SK-N-SH (cell line): ENCODE measurements at places on chromosomes 3 and 15. TPM values are rescaled to one million over a fixed set of nuclear protein-coding genes. Genes with fewer than 3 reads are reported as not detected.

SIDT1 gene
- polyA plus RNA-seq = 0.02 and 0.03 TPM in 2 replicates

HPS3 gene
- 9.4 and 11.3 TPM in 2 replicates for polyA plus RNA-seq

GCSAM gene
- not detected in 2 replicates for polyA plus RNA-seq

DNA sequence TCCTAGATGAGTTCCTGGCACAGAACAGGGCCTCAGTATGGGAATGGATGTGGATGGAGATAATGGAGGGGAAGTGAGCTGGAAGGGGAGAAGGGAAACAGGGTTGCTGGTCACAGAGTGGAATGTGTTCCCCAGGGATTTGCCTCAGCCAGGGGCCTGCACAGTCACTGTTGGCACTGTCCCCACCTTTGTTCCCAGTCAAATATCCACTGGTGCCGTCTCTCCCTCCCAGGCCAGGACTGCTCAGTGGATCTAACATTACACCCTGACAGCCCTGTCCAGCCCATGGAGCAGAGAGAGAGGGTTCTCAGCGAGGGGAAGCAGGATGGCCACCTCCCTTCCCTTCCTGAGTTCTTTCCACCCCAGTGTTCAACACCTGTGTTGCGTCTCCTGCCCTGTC lies 1.5 kb upstream of the PPP1R2 start:
- H3K36me3 ChIP-seq = no peaks in the 10 kb centered on the region
- H3K27me3 ChIP-seq = no peaks in the 10 kb centered on the region
- H3K4me3 ChIP-seq = no peak overlapping the region
- H3K4me1 ChIP-seq = peaks cover 24% of the 10 kb centered on the region

DNA sequence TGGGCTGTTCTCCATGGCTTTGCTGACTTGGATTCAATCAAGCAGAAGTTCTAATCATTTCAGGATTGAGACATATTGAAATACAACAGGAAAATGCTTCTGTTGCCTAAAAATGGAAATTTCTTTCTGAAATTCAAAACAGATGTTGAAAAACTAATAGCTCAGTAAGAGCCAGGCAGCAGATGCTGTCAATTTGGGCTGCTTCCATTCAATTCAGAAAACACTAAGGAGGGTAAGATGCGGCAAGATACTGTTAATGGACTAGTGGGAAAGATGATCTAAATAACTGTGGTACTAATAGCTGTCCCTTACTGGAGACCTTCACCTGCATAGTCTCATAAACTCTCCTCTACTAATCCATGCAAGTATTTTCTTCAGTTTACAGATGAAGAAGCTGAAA lies 53.5 kb downstream of the DGKG start:
- H3K4me1 ChIP-seq = no peaks in the 10 kb centered on the region
- H3K4me3 ChIP-seq = no peak overlapping the region
- no peaks in the 10 kb centered on the region for H3K36me3 ChIP-seq
- DNase-seq = peak; percentile 74
- H3K27ac ChIP-seq = no peak overlapping the region
- H3K27me3 ChIP-seq = 0 out of 2 replicates have a peak, but pooled peaks cover 7% of the 10 kb centered on the region

GRCh38 chr3:53129344-53129743 lies 891 bp downstream of the RFT1 start:
- H3K27me3 ChIP-seq = no peaks in the 10 kb centered on the region
- H3K4me1 ChIP-seq = peaks cover 12% of the 10 kb centered on the region
- no peak for DNase-seq

GRCh38 chr15:41535544-41535943 lies 8.5 kb downstream of the RPAP1 start:
- DNase-seq = no peak
- H3K36me3 ChIP-seq = peaks cover 14% of the 10 kb centered on the region
- no peak overlapping the region for H3K27ac ChIP-seq
- H3K4me1 ChIP-seq = peaks cover 7% of the 10 kb centered on the region; the same call in 1 of the 2 replicates

DNA sequence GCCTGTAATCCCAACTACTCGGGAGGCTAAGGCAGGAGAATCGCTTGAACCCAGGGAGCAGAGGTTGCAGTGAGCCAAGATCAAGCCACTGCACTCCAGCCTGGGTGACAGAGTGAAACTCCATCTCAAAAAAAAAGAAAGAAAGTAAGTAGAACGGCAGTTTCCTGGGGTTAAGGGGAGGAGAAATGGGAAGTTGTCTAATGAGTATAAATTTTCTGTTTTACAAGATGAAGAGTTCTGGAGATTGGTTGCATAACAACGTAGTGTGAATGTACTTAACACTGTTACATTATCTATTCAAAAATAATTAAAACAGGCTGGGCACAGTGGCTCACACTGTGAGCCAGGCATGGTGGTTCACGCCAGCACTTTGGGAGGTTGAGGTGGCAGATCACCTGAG lies 45.4 kb downstream of the GRK7 start:
- H3K4me1 ChIP-seq = no peaks in the 10 kb centered on the region
- H3K4me3 ChIP-seq = no peak overlapping the region
- 0 out of 2 replicates have a peak, but pooled peaks cover 4% of the 10 kb centered on the region for H3K27me3 ChIP-seq
- H3K27ac ChIP-seq = no peak overlapping the region
- no peaks in the 10 kb centered on the region for H3K36me3 ChIP-seq
